ENCODE measurements at places on chromosomes 12 and 14.

- DNase-seq: no peak
Observed at GRCh38 chr14:31194661-31195060, 12.9 kb downstream of the HECTD1 start.

DNA sequence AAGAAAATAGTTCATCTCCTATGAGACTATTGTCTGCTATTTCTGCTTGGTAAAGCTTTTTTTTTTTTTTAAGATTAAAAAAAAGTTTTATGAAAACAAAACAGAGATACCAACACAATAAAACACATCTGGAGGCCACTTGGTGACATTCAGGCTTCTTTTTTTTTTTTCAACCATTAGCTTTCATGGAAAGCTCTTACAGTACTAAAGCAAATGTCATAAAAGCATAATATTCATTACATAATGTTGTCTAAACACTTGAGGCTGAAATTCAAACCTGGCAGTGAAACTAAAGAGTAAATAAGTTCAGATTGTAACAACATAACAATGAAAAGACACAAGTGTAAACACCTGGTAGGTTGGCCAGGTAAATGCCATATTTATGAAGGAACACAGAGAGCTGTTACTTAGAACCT, 14.7 kb downstream of the PRICKLE1 start:
- DNase-seq: no peak

DNA sequence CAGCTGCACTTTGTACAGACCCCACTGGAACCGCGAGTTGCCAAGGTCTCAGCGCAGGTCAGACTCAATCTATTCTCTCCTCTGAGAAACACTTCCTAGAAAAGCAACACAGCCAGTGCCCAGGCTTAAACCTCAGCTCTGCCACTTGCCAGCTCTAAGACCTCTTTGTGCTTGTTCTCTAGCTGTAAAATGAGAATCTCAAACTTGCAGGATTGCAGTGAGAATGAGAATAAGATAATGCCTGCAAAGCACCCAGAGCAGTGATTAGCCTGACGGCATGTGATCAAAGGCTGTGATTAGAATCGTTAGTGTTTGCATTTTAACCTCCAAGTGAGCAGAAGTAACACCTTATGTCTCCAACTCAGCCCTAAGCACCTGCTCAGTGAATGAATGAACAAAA, 21.3 kb downstream of the ANO2 start:
- no peak for DNase-seq

DNA sequence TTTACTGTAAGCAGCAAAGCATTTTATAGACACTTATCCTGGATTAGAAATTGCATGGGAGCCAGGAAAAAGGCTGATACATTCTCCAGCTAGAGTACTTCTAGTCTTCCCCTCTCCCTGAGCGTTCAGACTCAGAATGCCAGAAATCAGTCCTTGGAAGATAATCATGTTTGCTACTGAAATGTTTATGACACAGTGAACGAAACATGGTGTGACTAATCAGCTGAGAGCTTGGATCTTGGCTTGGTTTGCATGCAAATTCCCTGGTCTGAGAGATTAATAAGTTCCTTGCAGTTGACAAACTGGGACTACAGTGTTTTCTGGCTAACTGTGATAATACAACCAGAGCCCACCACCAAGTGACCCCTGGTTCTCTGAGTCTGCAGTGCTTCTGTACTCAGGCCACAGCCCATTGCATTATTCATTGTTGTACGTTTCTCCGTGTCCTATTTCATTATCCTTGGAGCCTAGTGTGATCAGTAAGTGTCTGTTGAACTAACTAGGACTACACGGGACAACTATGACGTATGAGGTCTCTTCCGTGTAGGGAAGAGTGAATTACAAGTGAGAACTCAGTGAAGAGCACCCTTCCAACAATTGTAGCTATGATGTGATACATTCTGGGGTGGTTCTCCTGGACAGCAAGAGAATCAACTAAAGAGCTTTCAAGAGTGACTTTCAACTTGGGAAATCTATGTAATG, 34.6 kb upstream of the EVL start:
- DNase-seq: no peak

DNA sequence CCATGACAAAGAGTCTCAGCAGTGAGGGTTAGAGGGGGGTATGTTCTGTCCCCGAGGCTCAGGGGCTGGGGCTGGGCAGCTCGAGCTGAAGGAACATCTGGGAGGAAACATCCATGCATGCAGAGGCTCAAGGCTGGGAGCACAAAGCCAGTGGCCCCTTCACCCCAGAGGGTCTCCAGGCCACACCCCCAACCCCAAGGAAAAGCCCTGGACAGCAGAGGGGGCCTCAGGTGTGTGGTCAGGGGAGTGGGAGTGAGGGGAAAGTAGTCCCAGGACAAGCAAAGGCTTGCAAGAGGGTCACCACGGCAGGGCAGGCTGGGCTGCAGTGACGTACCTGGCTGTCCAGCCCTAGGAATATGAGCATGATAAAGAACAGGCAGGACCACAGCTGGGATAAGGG, 17.5 kb downstream of the SLC6A12 start:
- DNase-seq: no peak

DNA sequence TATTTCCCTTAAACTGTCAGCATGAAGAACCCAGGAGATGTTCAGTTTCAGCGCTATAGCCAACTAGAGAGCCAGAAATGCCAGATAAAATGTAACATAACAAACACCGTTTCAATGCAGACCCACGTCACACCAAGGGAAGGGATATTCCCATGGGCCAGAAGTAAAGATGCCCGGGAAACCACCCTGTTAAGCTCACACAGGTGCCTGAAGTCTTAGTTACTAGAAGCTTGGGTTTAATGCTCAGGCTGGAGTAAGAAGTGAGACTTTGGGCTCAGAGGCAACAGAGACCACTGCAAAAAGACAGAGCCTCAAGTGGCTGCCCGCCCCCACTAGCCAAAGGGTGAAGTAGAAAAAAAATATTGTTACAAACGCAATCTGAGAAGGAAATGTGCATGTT, 52.3 kb downstream of the SYNE3 start:
- no peak for DNase-seq

GRCh38 chr12:119819322-119819721, 57.8 kb downstream of the CIT start:
- DNase-seq: no peak

- peak; percentile 19 for DNase-seq
Observed at GRCh38 chr12:12608557-12608957, 3.1 kb upstream of the CREBL2 start.

- DNase-seq: no peak
Observed at GRCh38 chr12:79618848-79619404, 71.8 kb downstream of the PAWR start.

DNA sequence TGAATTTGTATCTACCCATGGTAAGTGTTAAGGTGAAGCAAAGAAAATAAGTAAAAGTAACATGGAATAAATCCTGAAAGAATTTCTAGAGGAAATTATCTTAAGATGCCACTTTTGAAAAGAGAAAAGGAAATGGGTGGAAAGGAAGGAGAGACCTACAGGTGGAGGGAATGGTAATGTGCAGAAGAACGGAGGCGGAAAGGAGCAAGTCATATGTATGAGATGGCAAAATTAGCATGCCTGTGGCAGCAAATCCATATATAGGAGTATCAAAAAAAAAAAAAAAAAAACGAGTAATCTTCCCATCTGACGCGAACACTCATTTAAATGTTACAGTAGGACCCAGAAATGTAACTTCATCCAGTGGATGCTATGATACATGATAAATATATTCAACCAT, 23.0 kb downstream of the OSBPL8 start:
- no peak for DNase-seq

DNA sequence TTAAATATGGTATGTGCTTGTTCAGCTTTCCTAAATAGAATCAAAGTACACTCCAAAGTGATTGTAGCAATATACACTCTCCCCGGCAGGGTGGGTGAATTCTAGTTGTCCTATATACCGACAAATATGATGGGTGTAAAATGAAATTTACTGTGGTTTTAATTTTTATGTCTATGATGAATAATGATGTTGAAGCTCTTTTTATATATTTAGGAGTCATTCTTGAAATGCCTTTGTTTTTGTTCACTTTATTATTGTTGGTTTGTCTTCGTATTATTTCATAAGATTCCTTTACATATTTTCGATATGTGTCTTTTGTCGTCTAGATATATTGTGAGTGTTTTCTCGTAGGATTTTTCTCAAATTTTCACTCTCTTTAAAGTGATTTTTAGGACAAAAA, 105.7 kb downstream of the PDE3A start:
- DNase-seq: no peak

DNA sequence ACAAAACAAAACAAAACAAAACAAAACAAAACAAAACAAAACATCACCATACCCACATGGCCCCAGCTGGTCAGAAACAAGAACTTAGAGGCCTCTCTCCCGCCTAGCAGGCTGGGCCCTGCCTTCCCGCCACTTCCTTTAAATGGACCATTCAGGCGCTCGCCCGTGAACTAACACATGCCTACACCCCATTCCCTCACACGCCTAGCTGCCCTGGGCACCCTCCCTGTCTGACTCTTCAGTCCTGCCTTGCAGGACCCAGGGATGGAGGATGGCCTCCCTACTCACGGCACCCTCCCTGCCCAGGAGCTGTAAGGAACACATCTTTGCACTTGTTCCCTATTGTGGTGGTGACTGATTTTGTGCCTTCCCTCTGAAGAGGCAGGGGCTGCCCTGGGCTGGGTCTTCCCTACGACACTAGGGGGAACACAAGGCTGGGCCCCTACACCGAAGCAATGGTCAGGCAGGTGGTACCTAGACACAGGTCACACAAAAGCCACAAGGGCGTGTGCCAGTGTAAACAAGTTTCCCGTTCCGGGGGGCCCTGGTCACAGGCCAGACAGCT, 21.5 kb downstream of the P2RX2 start:
- DNase-seq: no peak

DNA sequence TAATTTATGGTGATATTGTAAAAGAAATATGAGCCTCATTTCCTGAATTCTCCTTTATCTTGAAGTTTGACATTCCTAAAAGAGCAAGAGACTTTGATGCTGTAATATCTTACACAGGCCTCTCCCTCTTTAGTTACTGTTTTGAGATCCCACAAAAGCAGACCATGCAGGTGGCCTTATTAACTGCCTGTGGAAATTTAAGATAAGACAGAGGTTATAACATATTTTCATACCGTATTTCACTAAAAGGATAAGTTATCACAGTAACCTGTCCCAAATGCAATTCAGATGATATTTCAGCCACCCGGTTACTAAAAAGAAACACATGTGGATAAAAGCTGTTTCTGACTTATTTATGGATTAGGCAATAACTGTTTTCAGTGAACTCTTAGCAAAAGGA, 150.1 kb downstream of the NAV3 start:
- no peak for DNase-seq

DNA sequence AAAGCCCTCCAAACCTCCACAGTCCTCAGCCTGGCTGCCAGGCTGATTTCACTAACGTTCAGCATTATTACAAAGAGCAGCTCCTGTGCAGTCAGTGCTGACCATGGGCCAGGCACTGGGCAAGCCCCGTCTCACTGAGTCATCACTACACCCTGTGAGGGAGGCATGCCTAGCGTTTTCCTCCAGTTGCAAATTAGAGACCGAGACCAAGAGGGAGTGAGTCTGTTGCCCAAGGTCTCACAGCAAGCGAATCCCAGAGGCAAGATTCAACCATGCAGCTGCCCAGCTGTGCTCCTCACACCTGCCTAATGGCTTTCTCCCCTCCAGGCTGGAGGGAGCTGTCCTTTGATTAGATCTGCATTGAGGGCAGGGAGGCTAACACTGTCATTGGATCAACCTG, 229.3 kb upstream of the LHX5 start:
- no peak for DNase-seq

- DNase-seq: no peak
Observed at GRCh38 chr14:69996216-69996615, 117.0 kb downstream of the SMOC1 start.

DNA sequence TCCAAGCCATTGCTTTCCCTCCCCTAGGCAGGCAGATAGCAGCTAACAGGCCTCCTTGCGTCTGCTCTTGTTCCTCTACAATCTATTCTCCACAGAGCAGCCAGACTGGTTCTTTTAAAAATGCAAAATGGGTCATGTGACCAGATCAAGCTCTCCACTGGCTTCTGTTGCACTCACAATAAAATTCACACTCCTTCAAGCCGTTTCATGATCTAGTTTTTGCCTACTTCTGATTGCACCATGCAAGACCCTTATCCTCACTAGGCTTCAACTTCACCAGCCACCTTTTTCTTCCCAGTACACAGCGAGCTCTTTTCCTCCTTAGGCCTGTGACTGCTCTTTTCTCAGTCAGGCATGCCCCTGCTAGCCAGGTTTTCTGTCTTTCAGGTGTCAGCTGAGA, 6.1 kb upstream of the KRAS start:
- no peak for DNase-seq

DNA sequence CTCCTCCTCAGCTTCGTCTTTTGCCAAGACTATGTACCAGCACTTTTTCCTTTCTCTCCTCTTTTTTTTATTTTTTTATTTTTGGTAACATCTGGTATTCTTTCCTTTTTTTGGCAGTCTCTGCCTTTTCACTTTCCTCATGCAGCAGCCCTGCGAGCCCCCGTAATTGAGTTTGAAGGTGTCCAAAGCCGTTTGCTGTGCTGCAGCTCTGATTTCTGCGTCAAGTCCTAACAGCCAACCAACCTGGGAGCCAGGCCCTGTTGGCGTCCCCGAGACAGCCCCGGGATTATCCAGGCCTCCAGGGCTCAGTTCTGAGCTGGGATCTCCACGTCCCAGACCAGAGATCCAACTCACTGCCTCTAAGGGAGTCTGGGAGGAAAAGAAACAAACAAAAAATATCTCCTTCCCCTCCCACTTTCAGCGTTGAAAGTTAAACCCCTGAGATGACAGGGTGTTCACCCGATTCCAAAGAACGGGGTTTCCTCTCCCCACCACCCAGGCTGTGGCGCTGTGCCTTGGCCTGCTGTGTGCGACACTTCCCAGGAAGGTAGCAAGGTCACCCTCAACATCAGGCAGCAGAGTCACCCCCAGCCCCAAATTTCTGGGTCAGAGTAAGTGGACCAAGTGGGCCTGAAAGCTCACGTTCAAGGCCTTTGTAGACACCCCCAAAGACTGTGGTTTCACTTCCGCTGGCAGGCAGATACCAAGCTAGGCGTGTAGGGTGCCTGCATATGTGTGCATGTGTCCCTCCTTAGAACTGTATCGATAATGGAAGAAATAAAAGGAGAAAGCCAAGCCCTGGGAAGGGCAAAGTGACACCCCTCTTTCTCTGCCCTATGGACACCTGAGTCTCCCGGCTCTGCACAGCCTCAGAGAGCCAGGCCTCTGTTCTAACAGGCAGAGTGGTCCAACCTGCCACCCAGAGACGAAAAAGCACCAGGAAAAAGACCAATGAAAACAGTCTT, 11.1 kb downstream of the BCL11B start:
- no peak for DNase-seq

DNA sequence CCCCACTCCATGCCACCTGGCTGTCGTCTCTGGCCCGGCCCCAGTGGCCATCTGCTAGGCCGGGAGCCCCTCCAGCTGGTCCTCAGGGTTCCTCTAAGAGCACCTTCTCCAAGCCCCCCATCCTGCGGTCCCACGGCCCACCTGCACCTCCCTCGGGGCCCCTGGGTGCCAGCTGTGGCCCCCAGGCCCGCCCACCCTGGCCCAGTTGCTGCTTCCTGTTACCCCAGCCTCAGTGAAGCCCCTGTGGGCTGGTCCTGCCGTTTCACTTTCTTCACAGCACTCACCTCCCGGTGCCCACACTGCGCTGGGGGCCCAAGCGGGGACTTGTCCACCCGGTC, 27.6 kb upstream of the NUDT14 start:
- DNase-seq: no peak

Data from NCI-H146 (cell line).